Fibroblast of the aortic adventitia (primary cell): ENCODE measurements at places on chromosomes 6 and 20. TPM values are rescaled to one million over a fixed set of nuclear protein-coding genes. Genes with fewer than 3 reads are reported as not detected.

DNA sequence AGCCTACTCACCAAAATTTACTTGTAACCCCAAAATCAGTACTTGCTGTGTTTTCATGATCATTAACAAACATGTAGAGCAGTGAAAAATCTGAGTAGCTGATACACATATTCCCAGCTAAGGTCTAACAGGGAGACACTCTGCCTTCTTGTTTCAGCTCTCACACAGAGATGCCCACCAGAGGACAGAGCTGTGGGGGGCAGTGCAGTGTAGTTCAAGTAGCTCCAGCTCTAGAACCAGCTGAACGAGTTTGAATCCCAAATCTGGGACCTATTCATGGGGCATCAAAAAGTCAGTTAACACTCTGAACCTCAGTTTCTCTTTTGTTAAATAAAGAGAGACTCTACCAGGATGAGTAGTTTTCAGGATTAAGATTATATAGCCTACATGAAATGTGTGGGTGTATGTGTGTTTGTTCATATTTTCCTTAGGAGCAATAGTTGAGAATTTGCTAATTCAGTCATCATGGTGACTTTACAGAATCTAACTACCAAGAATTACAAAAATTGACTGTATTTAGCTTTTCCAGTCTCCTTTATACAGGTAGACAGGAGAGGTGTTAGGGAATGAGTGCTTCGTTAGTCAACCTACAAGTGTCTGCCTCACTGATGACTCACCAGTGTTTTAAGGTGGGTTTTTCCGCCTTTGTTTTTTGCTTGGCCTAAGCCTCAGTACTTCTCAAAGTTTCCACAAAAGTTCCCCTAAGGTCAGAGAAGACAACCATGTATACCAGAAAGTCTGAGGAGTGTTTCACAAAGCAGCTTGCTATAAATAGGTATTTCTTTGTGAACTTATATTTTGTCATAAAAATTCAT is 164.0 kb upstream of the RUNX2 start:
- DNase-seq, result no peak

DNA sequence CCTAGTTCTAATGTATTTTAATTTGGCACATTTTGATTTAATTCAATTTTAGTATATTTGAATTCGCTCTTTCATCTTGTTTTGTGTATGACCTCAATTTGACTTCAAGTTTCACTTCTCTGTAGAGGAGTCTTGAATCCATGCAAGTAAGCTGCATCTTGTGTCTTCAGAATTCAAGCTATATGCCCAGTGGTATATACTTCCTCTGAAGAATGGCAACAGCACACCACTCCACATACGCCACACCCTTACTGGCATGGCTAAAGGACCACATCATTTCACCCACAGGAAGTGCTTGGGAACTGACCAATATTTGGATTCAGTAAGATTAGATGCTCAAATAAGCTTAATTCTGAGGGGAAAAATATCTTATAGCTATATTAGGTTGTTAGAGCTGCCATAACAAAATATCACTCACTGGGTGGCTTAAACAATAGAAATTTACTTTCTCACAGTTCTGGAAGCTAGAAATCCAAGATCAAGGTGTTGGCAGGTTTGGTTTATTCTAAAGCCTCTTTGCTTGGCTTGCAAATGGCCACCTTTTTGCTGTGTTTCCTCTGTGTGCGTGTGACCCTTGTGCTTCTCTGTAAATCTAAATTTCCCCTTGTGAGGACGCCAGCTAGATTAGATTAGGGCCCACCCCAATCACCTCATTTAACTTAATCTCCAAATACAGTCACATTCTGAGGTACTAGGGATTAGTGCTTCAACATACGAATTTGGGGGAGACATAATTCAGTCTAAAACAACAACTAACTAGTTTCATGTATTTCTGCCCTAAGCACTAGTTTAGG is 2.8 kb upstream of the ASF1A start:
- peak; percentile 10 for DNase-seq

DNA sequence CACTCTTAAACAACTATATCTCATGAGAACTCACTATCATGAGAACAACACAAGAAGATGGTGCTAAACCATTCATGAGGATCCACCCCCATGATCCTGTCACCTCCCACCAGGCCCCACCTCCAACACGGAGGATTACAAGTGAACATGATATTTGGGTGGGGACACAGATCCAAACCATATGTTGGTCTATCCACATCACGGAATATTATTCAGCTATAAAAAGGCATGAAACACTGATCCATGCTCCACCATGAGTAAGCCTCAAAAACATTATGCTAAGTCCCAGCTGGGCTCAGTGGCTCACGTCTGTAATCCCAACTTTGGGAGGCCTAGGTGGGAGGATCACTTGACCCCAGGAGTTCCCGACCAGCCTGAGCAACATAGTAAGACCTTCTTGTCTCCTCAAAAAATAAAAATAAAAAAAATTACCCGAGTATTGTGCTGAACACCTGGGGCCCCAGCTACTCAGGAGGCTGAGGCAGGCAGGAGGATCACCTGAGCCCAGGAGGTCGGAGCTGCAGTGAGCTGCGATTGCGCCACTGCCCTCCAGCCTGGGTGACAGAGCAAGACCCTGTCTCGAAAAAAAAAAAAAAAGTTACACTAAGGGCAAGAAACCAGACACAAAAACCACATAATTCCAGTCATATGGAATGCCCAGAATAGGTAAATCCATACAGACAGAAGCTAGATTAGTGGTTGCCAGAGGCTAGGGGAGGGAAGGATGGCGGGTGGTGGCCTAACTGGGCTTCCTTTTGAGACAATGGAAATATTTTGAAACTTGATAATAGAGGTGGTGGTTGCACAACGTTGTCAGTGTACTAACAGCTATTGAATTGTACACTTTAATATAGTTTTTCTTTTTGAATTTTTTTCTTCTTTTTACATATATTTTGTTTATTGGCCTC is 43.1 kb downstream of the ZNF217 start:
- peak; percentile 62 for DNase-seq

The KIZ gene
- total RNA-seq, result 19.4 and 55.3 TPM in 2 replicates

The DNAJC5 gene
- 30.9 and 33.9 TPM in 2 replicates for total RNA-seq

The RGS19 gene
- 4.8 and 9.8 TPM in 2 replicates for total RNA-seq
